CD4-positive, alpha-beta T cell treated with Interleukin-10 for 1 hour (primary cell): ENCODE measurements at places on chromosomes 6 and 20.
A peak's percentile ranks its signal among the peaks of the same experiment; 100 is the strongest.

DNA sequence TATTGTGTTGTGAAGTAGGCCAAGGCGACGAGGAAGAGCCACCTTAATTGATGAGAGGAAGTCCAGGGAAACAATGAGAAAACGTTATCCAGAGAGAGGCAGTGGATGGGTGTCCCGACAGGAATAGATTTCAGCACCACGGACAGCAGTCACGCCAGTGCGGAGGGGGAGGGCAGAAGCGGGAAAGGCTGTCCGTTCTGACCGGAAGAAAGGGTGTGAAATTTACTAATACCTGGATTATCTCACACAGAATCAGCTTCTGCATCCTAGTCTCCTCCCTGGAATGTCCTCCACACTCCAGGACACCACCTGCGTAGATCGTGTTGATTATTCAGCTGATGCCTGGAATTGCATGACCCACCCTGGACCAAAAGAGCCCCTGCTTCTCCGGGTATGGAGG, 7.4 kb upstream of the BPIFA3 start:
- peak; percentile 23 for DNase-seq

GRCh38 chr6:83417880-83418663, 12.8 kb downstream of the ME1 start:
- no peak for DNase-seq

GRCh38 chr6:79614326-79615305, 16.5 kb upstream of the SH3BGRL2 start:
- DNase-seq, result no peak

GRCh38 chr6:6741264-6741663, 152.7 kb downstream of the LY86 start:
- no peak for DNase-seq

DNA sequence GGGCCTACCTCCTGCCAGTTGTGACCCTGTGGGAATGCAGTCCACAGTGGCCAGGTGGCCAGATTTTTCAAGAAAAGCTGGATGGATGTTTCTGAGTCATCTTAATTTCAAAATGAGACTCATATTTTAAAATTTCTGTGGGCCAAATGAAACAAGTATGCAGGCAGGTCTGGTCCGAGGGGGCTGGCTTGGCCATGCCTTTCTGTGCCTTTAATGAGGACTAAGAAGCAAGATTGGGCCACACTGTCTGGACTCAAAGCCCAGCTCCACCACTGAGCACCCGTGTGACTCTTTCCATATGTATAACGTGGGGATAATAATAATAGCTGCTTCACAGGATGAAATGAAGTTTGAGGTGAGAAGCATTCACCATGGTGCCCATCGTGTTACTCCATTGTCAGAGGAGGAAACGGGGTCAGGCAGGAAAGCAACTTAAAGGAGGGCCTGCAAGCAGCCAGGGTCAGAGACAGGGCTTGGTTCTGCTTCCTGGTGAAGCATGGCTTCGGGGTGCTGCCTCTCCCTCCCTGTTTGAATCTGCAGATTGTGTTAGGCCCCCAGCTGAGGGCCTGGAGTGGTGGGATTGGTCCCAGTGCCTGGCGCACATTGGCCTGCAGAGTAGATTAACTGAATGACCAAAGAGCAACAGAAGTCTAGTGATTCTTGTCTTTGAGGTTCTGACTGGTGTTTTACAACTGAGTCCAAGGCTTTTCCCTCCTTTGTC, 3.8 kb downstream of the SOX12 start:
- DNase-seq, result no peak

GRCh38 chr20:6882561-6883291, 115.2 kb downstream of the BMP2 start:
- no peak for DNase-seq

DNA sequence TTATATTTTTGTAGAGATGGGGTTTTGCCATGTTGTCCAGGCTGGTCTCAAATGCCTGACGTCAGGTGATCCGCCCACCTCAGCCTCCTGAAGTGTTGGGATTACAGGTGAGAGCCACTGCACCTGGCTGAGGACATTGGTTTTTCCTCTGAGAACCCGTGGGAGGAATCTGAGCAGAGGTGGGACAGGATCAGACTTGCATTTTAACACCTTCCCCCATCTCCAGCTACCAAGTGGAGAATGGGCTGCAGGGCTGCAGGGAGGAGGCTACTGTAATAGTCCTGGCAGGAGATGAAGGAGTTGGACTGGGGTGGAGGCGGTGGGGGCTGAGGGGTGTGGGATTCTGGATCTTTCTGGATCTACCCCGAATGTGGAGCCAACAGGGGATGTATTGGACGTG, 24.5 kb downstream of the FAM110A start:
- DNase-seq, result no peak

- DNase-seq, result no peak
These were observed 102.6 kb upstream of the MLN start for GRCh38 chr6:33906439-33906838.

DNA sequence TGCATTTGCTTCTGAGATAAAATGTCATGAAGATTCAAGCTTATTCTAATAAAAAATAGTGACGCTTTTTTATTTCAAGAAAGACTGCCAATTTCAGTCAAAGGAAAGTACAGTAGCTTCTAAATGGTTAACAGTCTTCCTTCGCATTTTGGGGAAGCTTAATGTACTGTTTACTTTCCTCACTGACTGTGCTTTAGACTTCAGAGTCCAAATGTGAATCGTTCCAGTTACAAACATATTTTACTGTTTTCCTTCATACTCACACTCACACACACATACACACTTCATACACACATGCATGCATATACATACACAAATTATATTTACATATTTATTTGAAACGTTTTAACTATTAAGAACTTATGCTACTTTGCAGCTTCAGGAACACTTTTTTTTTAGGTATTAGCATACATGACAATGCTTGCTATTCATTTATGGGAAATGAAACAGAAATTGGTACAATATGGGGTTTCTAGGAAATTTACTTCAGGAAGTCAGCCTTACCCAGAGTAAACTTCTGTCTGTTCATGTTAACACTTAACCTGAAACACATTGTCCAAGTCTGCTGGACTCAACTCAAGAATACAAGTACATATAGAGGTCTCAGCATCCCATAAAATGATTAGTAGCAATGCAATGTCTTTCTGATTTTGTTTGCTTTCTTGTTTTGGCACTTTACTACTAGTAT, 145.4 kb downstream of the RPS12 start:
- DNase-seq, result no peak

DNA sequence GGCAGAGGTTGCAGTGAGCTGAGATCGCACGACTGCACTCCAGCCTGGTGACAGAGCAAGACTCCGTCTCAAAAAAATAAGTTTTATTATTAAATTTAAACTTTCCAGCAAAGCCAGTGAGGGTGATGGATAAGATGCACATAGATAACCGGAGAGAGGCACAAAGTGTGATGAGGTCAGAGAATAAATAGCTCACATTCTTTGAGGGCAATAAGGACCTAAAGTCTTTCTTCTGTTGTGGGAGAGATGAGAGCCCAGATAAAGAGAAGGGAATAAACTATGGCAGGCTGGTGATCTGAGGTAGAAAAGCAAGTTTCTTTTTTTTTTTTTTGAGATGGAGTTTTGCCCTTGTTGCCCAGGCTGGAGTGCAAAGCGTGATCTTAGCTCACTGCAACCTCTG, 20.6 kb upstream of the EZR start:
- DNase-seq, result no peak

DNA sequence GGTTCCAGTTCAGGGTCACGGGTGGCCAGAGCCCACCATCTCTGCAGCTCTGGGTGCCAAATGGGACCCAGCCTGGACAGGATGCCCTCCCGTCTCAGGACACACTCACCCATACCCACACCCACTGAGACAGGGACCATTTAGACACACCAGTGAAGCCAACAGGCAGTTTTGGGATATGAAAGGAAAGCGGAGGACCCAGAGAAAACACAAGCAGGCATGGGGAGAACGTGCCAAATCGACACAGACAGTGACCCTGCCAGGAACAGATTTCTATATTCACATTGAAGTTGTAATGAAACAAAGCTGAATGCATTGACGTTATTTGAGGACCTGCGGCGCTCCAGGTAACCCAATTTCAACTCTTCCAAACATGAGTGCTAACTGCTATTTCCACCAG, 164.5 kb downstream of the DOK5 start:
- DNase-seq, result no peak

- no peak for DNase-seq
These were observed 24.6 kb downstream of the KHDC1L start for GRCh38 chr6:73200735-73201134.

DNA sequence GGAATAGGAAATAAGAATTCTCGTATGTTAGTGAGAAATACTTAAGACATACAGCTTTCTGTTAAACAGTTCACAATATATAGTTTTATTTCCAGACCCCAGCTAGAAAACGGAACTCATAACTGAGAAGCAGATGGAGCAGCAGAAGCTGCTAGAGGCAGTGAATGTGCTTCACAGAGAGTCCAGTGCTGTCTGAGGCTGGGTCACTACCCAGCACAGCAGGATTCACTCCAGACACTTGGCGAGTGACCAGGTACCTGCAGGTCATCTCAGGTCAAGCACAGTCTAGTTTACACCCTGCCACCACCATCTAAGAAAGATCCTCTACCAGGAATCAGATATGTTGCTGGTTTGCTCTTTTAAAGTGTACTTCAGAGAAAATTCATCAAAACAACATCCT, 243.1 kb upstream of the RAB32 start:
- no peak for DNase-seq

DNA sequence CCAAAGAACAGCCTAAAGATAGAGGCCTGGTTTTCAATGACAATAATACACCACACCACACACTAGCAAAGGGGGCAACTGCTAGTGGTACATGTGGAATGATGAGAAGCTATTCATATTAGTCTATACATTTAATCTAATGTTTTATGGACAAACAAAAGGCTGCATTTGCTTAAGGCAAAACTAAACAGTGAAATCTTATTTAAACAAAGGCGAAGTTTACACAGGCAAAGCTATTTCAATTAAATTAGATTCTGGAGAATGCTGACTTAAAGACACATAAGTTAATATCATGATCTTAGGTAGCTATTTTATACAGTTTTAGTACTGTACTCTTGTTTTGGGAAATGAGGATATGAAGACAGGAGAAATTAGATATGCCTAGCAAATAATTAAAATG, 53.9 kb upstream of the SIM1 start:
- DNase-seq, result no peak

DNA sequence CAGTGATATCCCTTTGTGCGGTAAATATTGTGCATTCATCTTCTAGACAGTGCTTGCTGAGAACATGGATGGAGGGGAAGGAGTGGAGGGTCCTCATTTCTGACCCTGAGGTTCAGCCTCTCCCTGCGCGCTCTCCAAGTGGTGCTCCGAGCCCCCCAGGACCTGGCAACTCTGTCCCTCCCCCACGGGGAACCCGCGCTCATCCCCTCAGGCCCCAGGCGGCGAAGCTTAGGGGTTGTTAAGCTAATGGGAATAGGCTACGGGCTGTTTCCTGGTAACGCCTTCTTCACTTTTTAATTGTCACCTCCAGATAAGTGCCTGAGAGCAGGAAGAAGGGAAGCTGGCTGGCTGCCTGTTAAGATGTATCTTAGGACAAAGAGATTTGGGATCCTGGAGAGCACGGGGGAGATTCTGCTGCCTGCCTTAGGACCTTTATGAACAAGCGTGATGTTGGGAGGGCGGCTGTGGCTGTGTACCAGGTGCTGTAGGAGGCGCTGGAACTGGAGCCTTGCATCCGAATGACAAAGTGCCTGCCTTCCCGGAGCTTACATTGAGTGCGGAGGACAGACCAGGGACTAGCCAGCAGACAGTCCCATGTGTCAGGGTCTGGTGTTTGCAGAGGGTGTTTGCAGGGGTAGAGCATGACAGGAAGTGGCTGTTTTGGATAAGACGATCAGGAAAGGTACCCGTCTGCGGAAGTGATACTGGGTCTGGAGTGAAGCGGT, 11.7 kb downstream of the TSHZ2 start:
- DNase-seq, result no peak

GRCh38 chr20:4926531-4927156, 74.7 kb downstream of the SLC23A2 start:
- no peak for DNase-seq

GRCh38 chr6:27851440-27851839, 60.8 kb downstream of the OR2B2 start:
- DNase-seq, result no peak

DNA sequence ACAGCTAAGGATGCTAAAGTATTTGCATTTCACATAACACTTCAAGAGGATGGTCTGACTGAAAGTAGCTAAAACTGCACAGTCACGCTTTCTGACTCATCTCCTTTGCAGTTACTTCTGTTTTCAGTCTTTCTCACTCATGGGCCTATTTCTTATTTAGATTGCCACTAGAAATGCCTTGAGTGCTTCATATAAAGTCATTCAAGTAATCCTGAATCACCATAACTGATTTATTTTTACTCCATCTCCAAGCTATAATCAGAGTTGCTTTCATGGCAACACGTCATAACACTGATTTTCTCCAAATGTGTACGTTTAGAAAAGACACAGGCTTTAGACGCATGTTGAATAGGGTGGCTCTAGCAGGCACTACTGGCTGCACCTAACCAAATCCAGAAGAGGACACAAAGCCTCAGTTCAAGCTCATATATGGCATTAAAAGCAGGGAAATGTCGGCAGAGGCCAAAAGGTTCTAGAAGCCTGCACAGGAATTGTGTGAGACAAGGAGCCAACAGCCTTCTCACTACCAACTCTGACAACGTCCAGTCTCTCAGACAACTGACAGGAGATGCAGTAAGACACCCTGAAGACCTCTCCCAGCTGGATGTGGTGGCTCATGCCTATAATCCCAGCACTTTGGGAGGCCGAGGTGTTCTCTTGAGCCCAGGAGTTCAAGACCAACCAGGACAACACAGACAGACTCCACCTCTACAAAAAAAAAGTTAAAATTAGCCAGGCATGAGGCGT, 64.1 kb upstream of the BEND6 start:
- DNase-seq, result no peak

- no peak for DNase-seq
These were observed 36.3 kb upstream of the CMTR1 start for GRCh38 chr6:37396571-37397180.

- DNase-seq, result no peak
These were observed 26.1 kb upstream of the DSP start for GRCh38 chr6:7515363-7515762.

GRCh38 chr6:3771407-3772011, 20.0 kb upstream of the PXDC1 start:
- DNase-seq, result no peak

GRCh38 chr6:57305761-57306160, 11.7 kb upstream of the PRIM2 start:
- DNase-seq, result no peak

- DNase-seq, result peak; percentile 47
These were observed 4.6 kb downstream of the MEA1 start for GRCh38 chr6:43009124-43009523.

DNA sequence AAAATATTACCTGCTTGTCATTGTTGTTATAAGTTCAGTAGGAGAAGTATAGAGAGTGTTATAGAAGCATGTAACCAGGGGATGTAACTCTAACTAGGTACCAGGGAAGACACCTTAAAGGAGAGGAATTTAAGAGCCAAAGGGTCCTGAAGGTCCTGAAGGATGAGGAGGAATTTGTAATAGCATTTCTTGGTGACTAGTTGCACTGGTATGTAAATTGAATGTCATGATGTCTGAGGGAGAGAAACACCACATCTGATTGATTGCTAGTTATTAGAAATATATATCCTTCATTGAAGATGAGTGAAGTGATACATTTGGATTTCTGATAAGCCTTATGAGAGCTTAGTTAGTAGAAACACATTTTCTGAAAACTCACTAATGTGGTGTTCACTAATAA, 643.8 kb downstream of the RFPL4B start:
- DNase-seq, result no peak

GRCh38 chr6:108395297-108395696, 100.4 kb downstream of the AFG1L start:
- DNase-seq, result no peak
